ENCODE measurements at places on chromosomes 11 and 22.

DNA sequence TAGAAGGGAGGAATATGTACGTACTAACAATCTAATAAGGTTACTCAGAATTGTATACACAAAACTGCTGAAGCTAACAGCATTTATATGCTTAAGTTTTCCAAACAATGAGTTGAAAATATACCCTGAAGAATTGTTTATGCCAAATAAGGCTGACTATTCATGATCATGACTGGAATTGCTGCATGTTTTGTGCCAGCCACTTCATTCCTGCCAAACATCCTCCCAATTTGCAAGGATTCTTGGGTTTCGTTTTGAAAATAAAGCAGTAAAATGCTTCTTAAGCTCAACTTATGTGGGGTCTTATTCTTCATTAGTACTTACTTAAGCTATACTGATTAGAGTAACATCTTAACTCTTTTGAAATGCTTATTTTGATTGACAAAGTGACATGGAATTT is 149.0 kb downstream of the SPON1 start:
- no peak for DNase-seq

DNA sequence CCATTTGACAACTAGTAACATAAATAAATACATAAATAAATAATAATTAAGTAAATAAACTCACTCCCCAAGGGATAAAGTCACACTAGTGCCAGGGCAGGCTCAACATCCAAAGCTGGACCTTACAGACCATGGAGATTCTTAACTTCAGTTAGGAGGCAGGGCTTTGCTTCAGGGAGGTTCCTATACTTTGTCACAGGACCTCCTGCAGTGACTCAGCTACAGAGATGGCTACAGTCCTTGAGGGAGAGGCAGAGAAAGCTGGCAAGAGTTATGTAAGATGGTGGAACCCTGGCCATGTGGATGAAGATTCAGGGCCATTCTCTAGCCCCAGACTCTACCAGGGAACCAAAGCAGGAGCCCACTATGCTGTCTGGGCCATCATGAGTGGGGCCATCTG is 74.1 kb upstream of the CADM1 start:
- no peak for DNase-seq

DNA sequence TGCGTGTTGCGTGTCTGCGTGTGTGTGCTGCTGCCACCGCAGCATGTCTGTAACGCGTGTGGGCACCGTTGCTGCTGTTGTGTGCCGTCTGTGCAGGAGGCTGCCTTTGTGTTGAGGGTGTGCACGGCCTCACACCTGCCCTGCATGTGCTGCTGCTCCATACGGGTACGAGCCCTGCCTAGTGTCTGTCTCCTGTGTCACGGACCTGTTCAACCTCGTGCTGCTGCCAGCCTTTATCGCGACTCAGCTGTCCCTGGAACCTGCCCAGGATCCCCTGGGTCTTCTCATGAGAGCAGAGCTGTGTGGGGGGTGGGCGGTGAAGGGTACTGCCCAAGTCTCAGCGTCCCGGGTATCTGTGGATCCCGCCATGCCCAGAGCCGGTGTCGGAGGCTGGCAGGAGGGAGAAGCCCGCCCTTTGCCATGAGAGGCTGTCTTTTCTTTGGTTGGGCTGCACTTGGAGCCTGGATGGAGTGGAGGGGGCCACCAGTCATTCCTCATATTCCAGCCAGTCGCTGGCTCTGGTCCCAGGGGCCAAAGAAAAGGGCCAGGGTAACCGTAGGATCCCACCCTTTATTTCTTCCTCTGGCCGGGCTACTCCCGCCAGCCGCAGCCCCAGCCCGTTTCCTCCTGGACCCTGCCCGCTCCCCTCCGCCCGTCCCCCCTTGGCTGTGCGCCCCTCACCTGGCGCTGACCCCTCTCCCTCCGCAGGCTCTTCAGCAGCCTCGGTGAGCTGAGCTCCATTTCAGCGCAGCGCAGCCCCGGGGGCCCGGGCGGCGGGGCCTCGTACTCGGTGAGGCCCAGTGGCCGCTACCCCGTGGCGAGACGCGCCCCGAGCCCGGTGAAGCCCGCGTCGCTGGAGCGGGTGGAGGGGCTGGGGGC is 7.8 kb upstream of the ACR start:
- DNase-seq: no peak

DNA sequence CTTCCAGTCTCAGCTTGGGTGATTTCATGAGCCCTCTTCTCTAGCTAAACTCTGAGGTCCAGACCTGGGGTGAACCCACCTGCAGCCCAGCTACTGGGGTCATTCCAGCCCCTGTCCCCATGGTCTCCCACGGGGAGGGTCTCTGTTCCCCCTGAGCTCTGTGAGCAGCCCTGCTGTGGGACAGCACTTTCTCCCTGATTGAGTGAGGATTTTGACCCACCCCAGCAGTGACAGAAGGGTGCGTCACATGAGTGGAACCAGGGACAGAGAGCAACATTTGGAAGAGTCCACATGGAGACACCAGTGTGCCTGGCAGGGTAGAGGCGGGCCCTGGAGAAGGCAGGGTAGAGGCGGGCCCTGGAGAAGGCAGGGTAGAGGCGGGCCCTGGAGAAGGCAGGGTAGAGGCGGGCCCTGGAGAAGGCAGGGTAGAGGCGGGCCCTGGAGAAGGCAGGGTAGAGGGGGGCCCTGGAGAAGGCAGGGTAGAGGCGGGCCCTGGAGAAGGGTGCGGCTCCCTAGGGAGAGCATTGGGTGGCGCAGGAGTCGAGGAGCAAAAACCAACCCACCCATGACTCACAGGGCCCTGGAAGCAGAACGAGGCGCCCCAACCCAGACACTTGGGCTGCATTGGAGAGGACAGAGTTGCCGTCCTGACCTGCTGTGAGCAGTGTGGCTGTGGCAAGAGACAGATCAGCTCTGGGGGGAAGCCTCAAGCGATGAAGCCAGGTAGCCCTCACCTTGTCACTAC is 227.7 kb upstream of the B3GAT1 start:
- no peak for DNase-seq

- DNase-seq: no peak
Observed at GRCh38 chr11:119999220-119999619, 138.7 kb downstream of the TRIM29 start.

- no peak for DNase-seq
Observed at GRCh38 chr11:116714902-116715301, 57.9 kb downstream of the BUD13 start.

DNA sequence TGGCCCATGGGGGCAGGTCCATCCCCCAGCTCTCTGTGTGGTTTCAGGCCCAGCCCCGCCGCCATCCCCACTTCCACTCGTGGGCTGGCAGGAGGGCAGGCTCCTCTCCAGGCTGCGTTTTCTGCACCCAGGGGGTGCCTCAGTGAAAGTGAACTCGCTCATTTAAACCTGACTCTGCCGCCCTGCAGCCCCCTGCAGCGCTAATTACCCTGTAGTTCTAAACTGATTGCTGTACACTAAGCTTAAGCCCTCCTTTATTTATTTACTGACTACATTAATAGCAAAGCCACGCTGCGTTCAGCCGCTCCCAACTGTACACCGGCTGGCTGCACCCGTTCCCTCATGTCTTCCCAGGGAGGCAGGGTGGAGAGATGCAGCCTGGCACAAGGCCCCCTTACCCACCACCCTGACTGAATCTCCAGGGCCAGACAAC is 36.6 kb upstream of the NNMT start:
- DNase-seq: no peak

- peak; percentile 85 for DNase-seq
Observed at GRCh38 chr11:65416341-65416824, 6.2 kb upstream of the NEAT1 start.

- no peak for DNase-seq
Observed at GRCh38 chr11:29448246-29448877, 568.5 kb downstream of the KCNA4 start.

All from stimulated activated CD8-positive, alpha-beta memory T cell treated with anti-CD3 and anti-CD28 coated beads, Interleukin-4, amount 100 ng/mL, for 4 hours (primary cell).